RWPE2 (cell line): ENCODE measurements at places on chromosomes 3 and 15.

- DNase-seq = no peak
Measured at GRCh38 chr3:20990896-20991295, 760.1 kb downstream of the ZNF385D start.

DNA sequence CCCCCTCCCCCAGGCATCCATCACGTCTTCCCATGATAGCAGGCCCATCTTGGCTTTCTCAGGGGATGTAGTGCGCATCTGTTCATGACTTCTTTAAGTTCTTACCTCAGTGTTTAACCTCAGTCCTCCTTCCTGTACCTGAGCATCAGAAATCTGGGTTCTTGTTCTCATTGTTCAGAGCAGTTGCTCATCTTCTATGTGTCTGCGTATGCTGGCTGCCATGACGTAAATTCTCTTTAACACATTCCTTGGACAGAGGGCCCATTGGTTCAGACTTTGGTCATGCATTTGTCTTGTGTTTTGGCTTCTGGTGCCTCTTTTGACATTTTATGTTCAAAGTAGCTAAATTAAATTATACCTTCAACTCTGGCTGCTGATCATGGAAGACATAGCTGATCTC, 227.3 kb downstream of the CACNA2D3 start:
- DNase-seq = no peak

DNA sequence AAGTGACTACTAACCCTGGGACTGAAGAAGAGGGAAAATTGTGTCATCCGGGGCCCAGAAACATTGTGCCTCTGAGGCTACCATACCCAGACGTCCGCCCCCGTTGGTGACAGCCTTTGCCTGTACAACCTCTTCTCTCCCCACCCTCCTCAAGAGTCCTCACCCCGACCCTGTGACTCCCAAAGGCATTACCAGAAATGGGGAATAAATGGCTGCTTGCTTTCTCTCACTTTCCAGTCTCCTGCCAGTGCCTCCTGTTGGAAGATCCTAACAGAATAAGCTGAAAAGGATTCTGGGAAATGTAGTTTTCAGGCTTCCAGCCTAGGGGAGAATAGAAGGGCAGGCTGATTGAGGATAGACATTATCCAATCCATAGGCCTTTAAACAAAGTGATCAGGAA, 30.8 kb upstream of the SLC25A36 start:
- no peak for DNase-seq

- no peak for DNase-seq
Measured at GRCh38 chr15:74127954-74128784, 2.2 kb upstream of the ISLR2 start.

DNA sequence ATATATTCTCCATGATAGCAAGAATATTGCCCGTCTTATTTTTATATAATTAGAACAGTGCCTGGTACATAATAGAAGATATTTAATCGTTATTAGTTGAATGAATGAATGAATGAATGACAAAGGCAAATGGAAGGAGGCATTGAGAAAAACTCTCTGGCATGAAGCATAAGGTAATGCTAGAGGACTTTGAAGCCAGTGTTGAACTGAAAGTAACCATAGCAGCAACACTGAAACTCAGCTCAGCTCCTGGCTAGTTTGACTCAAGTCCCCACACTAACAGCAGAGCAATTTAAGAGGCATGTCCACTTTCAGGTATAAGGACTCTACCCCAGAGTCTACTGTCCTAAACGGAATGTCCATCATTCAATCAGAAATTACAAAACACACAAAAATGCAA, 227.0 kb downstream of the CPNE4 start:
- DNase-seq = no peak

- DNase-seq = no peak
Measured at GRCh38 chr3:150901793-150902192, 3.4 kb downstream of the MINDY4B start.

DNA sequence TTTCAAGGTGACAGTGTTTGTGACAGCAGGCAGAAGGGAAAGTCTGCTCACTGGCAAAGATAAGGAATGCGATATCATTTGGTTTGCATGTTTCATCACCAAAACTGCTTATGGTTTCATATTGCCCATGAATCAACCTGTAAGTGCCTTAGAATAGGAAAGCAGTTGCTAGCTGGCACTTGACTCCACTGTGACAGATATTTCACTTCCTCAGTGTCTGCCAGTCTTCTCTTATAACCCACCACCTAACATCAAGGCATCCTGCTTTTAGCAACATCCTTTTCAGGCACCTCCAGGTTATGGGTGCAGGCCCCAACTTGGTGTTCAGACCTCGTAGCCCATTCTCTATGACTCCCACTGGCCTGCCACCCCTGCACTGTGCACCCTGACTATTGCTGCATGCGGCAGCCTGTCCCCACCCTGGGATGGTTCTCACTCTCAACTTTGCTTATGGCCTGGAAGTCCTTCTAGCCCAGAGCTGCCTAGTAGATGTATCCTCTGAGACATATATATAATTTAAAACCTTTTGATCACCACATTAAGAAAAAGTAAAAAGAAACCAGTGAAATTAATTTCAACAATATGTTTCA, 154.4 kb upstream of the RARB start:
- DNase-seq = no peak

- no peak for DNase-seq
Measured at GRCh38 chr15:75659928-75660645, 12.4 kb downstream of the SNX33 start.

DNA sequence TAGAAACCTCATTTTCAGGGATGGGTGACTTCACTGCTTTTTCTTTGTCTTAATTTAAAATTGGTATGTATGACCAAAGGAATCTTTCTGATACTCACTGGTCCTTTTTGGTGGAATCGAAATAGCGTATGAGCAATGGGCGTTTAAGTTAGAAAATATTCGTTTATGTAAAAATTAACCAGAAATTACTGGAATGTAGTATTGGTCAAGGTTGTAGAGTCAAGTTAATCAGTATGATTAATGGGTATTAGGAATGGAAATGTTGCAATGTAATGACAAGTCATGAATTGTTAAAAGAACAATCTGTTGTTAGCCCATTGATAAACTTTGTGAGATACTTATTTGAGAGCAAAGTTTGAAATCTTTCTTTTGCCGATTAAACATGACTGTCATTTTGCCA, 36.9 kb downstream of the AKAP13 start:
- DNase-seq = no peak

- DNase-seq = no peak
Measured at GRCh38 chr15:87985451-87985850, 271.1 kb downstream of the NTRK3 start.

- DNase-seq = no peak
Measured at GRCh38 chr3:157572559-157573270, 69.5 kb upstream of the VEPH1 start.

- no peak for DNase-seq
Measured at GRCh38 chr3:174675406-174675805, 183.7 kb upstream of the NAALADL2 start.

DNA sequence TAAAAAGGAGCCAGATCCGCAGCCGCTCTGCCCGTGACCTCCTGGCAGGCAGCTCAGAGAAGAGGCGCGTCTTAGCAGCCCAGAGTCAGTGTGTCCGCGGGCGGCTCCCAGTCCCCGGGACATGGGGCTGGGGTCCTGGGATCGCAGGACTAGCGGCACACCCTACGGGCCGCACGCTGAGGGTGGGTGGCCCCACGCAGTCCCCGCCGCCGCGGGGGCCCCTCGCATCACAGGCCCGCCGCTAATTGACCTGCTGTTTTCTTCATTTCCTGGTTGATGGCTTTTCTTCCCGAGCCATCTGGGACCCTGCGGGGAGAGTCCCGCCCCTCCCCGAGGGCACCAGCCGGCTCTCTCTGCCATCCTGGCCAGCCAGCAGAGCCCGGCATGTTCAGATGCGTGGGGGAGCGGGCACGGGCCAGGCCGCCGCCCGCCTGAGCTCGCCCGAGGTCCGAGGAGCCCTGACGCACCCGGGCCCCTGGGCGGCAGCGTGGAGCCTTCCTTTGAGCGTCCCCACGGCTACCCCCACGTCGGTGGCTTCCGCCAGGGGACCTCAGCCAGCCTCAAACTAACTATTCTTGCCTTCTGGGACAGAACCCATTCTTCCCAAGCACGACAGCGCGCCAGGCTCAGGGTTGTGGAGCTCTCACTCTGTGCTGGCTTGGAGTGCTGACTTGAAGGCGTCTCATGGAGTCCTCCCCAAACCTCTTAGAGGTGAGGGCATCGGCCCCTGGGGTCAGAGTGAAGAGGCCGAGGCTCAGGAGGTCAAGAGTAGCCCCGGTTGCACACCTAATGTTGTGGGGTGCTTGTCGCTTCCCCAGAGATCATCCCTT, 34.6 kb upstream of the CACNA2D3 start:
- no peak for DNase-seq

- no peak for DNase-seq
Measured at GRCh38 chr3:46335541-46335940, 18.4 kb upstream of the CCR2 start.

DNA sequence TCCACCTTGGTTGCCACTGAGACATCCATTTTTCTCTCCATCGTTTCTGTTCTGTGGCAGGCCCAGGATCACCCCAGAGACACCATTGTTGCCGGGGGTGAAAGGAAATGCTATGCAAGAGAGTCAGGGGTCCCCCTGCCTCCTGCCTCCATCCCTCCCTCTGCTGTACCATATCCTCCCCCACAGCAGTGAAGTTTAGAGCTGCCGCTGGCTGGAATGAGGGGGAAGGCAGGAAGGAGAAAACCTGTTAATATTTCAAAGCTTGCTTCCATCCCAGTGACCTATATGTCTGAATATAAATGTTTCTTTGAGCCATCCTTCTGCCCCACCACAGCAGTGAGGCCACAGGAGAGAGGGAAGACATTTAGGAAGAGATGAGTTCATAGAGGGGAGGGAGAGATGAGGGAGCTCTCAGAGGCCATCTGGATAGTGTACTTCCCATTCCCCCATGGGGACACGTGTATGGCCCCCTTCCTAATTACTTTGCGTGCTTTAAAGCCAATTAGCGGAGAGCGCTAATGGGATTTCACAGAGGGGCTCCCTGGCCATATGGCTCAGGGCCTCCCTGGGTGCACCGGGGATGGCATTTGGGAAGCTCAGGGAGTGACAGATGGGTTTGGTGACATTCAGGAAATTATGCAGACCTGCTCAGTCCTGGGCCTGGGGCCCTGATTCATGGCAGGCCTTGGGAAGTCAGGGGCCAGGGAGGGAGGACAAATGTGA, 40.4 kb upstream of the CHRNB4 start:
- DNase-seq = peak; percentile 31

GRCh38 chr3:12235691-12236090, 53.2 kb upstream of the PPARG start:
- no peak for DNase-seq

DNA sequence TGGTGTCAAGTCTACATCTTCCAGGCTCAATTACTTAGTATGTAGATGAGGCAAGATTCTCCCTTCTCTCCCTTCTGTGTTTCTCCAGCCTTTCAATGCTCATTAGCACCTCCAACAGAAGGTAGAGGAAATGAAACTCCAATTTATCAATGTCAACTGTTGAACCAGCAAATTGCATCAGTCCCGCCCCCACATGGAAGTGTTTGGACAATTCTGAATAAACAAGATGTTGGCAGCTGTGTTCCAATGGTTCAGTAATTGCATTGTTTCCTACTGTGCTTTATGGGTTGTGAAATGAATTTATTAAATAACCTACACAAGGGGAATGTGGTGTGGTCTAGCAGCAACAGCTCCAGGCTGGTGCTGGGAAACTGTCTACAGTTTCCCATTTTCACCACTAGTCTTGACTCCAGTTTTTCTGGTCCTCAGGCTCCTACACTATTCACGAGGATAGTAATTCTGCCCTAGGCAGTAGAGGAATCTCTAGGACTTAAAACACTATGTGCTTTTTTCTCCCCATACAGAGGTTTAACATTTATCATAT, 91.9 kb downstream of the MB21D2 start:
- no peak for DNase-seq

DNA sequence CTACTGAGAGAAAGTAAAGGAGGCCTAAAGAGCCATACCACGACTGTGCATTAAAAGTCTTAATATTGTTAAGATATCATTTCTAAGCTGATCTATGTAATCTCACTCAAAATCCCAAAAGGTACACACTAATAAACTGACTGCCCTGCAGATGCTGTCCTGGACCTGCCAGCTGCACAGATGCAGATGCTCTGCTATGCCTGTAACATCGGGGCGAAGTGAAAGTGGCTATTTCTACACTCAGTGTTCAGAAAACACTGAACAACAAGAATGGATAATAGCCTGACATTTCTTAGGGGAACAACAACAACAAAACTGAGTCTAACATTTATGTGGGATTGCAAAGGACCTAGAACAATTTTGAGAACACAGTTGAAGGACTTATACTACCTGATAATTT, 31.9 kb downstream of the RAD18 start:
- no peak for DNase-seq

DNA sequence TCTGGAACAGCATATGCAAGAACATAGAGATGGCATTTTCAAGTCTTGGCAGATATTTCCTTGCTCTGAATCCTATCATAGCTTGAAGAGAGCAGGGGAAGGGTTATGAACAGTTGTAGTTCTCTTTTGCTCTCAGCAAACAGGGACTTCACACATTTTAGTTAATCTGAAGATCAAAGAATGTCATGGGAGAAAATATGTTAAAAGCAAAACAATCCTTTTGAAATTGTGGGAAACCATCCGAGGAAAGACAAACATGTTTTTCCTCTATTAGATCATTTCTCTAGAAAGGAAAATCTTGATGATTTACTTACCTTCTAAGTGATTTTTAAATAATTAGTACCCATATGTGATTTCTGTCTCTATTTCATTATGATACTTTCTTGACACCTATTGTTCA, 77.8 kb upstream of the DCBLD2 start:
- no peak for DNase-seq

GRCh38 chr15:39180030-39180429, 400.8 kb upstream of the THBS1 start:
- DNase-seq = no peak

DNA sequence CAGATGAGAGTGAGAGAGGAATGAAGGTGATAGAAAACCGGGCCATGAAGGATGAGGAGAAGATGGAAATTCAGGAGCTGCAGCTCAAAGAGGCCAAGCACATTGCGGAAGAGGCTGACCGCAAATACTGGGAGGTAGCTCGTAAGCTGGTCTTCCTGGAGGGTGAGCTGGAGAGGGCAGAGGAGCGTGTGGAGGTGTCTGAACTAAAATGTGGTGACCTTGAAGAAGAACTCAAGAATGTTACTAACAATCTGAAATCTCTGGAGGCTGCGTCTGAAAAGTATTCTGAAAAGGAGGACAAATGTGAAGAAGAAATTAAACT, 88.9 kb downstream of the EOMES start:
- DNase-seq = no peak

DNA sequence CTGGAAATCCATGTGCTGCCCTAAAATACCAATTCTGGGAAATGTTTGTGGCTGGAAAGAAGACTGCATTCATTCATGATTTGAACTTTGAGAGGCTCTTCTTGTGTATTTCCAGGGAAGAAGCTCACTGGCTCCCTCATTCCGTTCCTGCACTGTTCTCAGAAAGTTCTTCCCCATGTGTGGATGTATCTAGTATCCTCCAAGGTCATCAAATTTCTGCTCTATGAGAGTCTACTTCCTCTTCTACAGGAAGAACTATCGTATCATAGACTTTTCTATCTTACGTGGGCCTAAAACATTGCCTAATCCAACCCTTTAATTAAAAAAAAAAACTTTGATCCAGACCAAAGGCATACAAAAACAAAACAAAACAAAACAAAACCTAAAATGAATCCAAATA, 2.9 kb downstream of the CCR3 start:
- no peak for DNase-seq
